ENCODE measurements at places on chromosomes 1 and 21.

DNA sequence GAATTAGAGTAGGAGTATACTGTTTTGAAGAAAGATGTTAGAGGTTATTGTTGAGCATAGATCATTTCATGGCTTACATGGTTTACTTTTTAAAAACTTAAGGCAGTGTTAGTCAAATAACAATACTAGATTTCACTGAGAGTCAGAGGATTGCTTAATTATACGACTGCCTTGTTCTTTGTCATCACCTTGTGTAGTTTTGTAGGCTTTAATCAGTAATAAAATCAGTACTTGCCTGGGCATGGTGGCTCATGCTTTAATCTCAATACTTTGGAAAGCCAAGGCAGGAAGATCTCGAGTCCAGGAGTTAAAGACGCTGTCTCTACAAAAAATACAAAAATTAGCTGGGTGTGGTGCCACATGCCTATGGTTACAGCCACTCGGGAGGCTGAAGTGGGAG is 41.3 kb upstream of the GPR52 start:
- DNase-seq: no peak

DNA sequence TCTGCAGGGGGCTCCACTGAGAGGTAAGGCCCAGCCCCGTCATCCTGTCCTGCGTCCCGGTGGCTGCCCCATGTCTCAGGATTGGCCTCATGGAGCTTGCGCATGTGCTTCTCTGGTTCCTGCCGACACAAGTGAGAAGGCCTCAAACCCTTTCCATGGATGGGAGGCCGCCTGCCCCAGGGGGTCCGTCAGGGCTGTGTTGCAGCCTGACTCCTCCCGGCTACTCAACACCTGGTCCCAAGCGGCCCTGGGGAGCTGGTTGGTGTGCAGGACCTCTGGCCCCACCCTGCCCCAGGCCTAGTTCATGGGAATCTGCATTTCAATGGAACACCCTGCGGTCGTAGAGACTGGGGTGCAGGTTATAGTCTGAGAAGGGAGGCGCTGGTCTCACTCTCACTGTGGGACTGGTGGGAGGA is 21.1 kb upstream of the PDE9A start:
- DNase-seq: no peak

- DNase-seq: no peak
These were observed 94.5 kb downstream of the ROR1 start for GRCh38 chr1:63868268-63868781.

- no peak for DNase-seq
These were observed 742.0 kb downstream of the ADGRL2 start for GRCh38 chr1:82542766-82543165.

DNA sequence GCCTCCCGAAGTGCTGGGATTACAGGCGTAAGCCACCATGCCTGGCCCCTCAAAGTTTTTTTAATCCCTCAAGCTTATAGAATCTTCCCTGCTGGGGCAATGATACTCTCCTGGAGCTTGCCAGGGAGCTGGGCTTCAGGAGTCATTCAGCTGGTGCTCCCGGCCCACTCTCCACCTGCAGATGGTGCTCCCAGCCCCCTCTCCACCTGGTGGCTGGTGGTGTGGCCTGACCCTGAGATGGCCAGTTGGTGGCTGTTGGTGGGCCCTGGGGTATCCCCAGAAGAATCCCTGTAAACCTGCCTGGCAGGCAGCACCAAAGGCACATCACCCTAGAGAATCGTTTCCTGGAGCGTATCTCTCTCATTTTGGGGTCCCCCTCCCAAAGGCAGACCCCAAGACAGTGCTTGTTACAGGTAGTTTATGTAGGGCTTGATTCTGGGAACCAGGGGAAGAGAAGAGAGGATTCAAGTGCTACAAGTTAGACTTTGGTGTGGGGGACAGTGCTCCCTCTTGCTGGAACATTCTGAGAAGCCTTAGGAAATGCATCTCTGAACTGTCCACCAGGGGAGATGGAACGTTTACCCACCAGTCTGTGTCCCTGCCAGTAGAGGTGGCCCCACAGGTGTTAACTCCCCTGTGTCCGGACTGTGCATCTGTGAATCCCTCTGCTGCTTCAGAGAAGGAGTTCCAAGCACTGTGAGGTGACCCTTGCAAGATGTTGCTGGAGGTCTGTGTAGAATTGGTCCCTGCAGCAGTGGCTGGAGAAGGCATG is 29.1 kb upstream of the ACTL8 start:
- DNase-seq: no peak

GRCh38 chr1:36124404-36125128 is 456 bp downstream of the COL8A2 start:
- no peak for DNase-seq

DNA sequence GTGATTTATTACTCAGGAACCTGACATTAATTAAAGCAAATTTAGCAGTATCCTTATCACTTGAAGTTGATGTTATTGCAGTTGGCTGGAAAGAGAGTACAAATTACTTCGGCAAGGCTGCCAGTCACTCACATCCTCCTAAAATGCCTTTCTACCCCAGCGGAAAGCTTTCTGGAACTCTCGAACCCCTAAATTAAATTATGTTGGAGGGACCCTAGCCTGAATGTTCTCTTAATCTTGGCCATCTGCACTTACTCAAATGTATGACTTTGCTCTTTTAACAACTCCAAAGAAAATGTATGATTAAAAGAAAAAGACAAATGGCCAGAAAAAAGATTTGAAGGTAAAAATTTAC is 242.6 kb upstream of the USP25 start:
- no peak for DNase-seq

- no peak for DNase-seq
These were observed 44.5 kb downstream of the ACTL8 start for GRCh38 chr1:17799642-17800041.

DNA sequence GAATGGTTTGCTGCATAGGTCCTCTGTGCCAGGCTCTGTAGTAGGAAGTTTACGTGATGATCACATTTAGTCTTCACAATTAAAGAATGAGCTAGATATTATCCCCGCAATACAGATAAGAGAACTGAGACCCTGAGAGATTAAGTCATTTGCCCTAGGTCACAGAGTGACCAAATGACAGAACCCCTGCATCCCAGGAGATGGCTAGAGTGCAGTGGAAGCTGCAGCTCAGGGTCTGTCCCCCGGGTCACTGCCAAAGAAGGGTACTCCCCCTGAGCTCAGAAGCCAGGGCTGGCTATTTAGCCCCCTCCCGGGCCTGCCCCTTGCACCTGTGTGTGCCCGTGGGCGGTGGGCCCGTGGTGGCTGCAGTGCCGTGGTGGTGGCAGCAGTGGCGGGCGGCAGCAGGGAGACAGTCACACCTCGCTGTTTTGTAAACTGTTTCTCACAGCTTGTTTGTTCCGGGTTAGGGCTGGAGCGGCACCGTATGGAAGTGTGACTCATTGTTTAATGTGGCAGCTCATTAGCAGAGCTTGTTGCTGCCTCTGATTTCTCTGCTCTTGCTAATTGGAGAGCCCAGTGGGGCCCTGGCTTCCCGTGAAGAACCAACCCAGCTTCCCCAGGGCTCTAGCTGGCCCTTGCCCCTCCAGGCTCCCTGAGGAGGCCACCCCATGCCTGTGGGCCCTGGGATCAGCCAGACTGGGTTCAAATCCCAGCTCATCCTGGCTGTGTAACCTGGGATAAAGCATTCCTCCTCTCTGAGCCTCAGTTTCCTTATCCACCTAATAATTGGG is 19.3 kb upstream of the FOXO6 start:
- DNase-seq: no peak

- DNase-seq: no peak
These were observed 13.3 kb downstream of the GPR157 start for GRCh38 chr1:9115351-9116205.

GRCh38 chr1:200895801-200896530 is 1.3 kb downstream of the INAVA start:
- DNase-seq: no peak

GRCh38 chr21:34609933-34610549 is 4.9 kb downstream of the RCAN1 start:
- no peak for DNase-seq

DNA sequence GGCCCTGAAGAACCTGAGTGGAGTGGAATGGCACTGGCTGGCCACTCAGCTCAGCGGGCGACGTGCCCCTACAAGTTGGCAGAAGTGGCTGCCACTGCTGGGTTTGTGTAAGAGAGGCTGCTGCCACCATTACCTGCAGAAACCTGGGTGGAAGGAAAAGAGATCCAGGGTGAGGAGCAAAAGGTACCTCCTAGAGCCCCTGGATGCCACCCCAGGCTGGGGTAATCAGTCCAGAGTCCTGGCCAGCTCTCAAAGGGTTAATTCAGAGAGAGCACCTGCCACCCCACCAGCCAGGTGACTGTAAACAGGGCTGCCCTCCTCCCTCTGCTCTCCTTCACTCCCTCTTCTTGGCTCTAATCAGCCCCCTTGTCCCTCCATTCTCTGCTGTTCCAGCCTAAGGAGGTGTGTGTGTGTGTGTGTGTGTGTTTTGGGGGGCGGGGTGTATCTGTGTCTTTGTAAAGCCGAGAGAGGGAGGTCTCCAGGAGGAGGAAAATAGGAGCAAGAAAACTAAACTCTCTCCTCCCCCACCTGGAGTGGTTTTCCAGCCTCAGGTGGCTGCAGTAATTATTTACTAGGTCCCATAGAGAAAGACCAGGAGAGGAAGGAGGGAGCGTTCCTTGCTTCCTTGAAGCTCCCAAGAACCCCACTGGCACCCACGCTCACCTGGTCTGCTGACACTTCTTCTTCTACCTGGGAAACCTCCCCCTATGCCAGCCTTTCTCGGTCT is 12.6 kb downstream of the TRIM46 start:
- no peak for DNase-seq

DNA sequence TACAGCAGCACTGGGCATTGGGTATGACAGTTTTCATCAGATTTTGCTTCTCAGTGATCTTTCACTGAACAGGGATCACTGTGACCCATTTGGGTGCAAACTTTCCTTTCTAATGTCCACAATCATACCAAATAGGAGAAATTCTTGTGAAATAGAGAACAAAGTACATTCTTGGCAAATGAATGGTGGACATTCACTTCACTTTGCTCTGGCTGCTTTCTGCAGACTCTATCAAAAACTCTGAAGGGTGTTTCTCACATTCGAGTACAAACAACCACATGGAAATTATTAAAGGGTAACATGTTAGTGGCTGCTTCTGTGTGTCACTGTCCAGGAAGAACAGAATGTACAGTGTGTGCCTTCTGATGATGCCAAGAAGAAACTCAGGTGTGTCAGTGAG is 61.9 kb upstream of the ADAM30 start:
- no peak for DNase-seq

DNA sequence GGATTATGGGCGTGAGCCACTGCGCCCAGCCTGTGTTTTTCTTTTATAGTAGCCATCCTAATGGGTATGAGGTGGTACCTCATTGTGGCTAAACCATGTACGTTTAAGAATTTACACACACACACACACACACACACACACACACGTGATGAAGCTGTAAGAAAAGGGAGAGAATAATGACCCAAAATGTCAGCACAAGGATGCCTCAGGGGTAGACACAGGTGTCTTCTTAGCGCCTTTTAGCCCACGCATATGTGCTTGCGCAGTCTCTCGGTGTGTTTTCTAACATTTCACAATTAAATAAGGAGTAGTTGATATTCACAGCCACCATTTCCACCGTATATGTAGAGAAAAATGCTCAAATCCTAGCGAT is 782 bp upstream of the PFKL start:
- DNase-seq: no peak

DNA sequence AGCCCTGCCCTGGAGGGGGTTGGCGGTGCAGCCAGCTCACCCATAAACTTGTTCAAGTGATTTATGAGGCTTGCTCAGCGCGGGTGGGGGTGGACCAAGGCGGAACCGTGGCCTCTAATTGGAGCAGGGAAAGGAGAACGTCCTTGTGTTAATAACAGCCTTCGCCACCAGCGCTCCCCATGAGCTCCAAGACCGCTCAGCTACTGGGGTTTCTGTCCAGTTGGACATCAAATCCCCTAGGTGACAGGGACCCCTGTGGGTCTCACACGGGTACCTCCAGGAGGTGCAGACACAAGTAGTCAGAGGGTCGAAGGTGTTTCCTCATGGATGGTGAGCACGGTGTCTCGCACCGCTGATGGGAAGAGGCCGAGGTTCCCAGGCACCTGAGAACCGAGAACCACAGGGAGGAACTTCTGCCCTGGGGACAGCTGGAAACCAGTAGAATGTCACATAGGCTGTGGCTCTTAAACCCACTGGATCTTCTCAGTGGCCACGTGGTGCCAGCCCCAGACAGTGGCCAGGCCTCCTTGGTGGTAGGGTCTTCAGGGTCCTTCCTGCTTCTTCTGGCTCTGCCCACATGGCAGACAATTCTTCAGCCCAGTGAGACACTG is 3.7 kb upstream of the ACTRT2 start:
- no peak for DNase-seq

- no peak for DNase-seq
These were observed 79.0 kb upstream of the MAP10 start for GRCh38 chr1:232726048-232726779.

DNA sequence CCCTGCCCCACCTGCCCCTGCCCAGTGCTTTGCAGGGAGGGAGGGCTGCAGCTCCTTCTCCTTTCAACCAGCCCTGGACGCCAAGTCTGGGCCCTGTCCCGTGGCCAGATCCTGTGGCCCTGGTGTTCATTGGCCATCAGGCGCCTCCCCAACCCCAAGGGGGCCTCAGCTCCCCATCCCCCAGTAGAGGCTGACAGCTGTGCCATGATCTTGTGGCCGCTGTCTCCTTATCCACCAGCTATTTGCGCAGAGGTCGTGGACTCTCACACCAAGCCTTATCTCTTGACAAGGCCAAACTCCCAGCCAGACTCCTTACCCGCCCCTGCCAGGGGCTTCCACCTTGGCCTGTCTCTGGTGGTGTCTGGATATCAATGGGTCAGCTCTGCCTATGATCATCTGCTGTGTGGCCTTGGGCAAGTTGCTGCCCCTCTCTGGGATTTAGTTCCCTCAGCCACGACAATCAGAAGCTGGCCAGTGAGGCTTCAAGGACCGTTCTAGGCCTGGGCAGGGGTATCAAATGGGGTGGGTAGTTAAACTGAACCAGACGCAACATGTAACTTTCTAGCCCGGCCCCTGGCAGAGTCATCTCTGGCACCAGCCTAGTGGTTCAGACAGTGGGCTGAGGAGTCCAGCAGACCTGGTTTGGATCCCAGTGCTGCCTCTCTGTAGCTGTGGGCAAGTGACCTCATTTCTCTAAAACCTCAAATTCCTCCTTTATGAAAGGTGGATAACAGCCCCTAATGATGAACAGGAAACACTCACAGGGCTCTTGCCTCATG is 3.3 kb upstream of the COL8A2 start:
- DNase-seq: no peak

GRCh38 chr1:84206375-84206774 is 62.3 kb downstream of the PRKACB start:
- no peak for DNase-seq

DNA sequence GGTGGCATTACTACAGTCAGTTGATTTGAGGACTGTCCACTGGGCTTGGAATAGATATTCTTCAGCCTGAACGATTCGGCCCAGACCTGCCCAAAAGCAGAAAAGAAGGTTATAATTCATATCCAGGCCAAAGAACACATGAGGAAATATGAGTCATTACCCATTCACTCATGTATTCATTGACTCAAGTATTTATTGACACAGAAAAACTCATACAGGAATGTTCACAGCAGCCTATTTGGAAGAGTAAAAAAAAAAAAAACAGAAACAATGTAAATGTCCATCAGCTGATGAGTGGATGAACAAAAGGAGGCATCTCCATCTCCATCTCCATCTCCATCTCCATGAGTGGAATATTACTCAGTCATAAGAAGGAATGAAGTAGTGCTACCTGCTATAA is 15.9 kb downstream of the ZMYND12 start:
- DNase-seq: peak; percentile 51

- no peak for DNase-seq
These were observed 6.3 kb downstream of the DNAJB4 start for GRCh38 chr1:78011050-78011449.
